ENCODE measurements at places on chromosomes 13 and 19.

- DNase-seq, result no peak
These were observed 5.8 kb downstream of the QTRT1 start for GRCh38 chr19:10706990-10707389.

DNA sequence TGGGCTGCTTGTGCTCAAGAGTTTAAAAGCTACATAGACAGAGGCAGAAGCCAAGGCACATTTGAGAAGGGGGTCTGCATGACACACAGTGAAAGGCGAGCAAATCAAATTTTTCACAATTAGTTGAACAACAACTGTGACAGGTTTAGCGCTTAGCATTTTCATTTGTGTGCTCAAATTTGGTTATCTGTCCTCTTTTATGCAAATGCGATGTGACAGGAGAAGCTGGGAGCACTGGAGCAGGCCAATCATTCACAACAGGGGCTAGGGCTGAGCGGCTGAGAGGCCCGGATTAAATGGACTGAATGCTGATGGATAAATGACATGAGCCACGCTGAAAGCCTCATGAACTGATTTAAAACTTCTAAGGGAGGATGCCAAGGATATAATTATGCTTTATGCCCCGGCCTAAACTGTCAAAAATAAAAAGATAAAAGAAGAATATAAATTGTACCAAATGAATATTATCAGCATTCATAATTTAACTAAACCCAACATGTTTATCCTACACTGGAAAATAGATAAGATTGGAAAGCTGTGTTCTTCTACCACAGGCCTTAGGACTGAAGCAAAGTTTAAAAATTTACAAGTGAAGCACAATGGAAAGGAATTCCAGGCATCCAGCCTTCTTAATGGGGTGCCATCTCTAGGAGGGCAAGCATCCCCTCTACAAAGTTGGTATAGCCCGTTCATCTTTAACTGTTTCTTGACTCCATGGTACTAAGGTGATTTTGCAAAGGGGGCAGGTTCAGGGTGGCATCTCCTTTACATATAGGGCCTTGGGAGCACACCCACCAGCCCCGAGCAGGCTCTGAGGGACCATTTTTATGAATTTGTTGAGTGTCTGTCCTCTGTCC is 117.9 kb downstream of the RBM26 start:
- no peak for DNase-seq

GRCh38 chr13:81381560-81381959 is 1040.6 kb upstream of the SPRY2 start:
- DNase-seq, result no peak

DNA sequence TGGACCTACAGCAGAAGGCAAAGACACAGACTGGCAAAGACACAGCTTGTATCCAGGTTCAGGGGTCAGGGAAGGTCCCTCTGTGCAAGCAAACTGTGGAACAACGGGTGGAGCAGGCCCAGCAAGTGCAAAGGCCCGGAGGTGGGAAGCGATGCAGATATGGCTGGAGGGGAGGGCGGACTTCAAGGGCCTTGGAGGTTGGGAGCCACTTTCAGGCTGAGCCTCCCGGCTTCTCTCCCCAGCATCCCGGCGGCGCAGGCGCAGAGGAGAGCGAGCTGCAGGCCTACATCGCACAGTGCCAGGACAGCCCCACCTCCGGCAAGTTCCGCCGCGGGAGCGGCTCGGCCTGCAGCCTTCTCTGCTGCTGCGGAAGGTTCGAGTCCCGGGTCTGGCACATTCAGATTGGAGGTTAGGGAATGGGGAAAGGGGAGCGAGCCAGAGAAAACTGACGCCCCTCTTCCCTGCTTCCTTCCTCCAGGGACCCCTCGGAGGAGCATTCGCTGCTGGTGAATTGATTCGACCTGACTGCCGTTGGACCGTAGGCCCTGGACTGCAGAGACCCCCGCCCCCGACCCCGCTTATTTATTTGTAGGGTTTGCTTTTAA is 2.1 kb upstream of the PNPLA6 start:
- DNase-seq, result peak; percentile 36

- DNase-seq, result no peak
These were observed 104.4 kb downstream of the KLF5 start for GRCh38 chr13:73162912-73163911.

DNA sequence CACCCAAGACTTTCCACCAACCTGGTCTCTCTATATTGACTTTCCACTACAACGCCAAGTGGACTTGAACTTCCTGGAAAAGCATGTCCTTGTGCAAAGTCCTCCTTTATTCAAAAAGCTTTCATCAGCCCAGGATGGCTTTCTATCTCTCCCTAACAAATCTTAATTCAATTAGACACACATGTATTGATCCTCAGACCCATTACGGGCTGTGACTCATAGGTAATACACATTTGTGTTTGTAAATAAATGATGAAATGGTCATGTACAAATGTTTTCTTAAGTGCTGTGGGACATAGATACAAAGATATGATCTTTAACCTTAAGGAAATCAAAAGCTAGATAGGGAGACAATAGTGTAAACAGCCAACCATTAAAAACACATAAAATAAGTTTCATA is 1189.7 kb downstream of the EFNB2 start:
- no peak for DNase-seq

Data from NCI-H226 (cell line).